ENCODE measurements at places on chromosomes 16 and 17. TPM values are rescaled to one million over a fixed set of nuclear protein-coding genes. Genes with fewer than 3 reads are reported as not detected.

HBQ1 gene
- total RNA-seq, result not detected

UBALD1 gene
- total RNA-seq, result 18.6 TPM

- no peak overlapping the region for H3K4me3 ChIP-seq
- no peak overlapping the region for H3K27ac ChIP-seq
- DNase-seq, result no peak
- H3K4me1 ChIP-seq, result no peaks in the 10 kb centered on the region
These were observed 21.1 kb downstream of the KRT23 start for GRCh38 chr17:40916366-40916765.

GRCh38 chr16:17463335-17463734, 7.4 kb downstream of the XYLT1 start:
- no peak for DNase-seq
- H3K27ac ChIP-seq, result no peak overlapping the region
- H3K4me1 ChIP-seq, result no peaks in the 10 kb centered on the region
- H3K4me3 ChIP-seq, result no peak overlapping the region
- H3K36me3 ChIP-seq, result no peaks in the 10 kb centered on the region

GRCh38 chr17:68238871-68239253, 9.0 kb upstream of the AMZ2 start:
- no peaks in the 10 kb centered on the region for H3K27me3 ChIP-seq
- no peaks in the 10 kb centered on the region for H3K4me1 ChIP-seq
- DNase-seq, result no peak
- no peak overlapping the region for H3K4me3 ChIP-seq

PRM3 gene
- not detected for total RNA-seq

DNA sequence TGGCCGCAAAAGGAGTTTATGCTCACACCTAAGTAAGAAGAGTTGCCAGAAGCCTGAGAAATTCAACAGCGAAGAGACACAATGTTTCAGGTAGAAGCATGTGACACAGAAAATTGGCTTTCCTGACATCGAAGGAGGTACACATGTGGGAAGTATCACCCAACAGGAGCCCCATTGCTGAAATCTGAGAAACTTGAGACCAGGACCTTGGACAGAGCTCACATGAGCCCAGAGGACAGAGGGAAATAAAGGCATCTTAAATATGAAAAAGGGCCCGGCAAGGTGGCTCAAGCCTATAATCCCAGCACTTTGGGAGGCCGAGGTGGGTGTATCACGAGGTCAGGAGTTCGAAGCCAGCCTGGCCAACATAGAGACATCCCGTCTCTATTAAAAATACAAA, 304.1 kb upstream of the C16orf82 start:
- H3K4me3 ChIP-seq, result no peak overlapping the region
- no peaks in the 10 kb centered on the region for H3K4me1 ChIP-seq
- no peak overlapping the region for H3K27ac ChIP-seq
- no peak for DNase-seq

- no peaks in the 10 kb centered on the region for H3K36me3 ChIP-seq
- H3K4me3 ChIP-seq, result no peak overlapping the region
- H3K27ac ChIP-seq, result no peak overlapping the region
- H3K27me3 ChIP-seq, result no peaks in the 10 kb centered on the region
- peaks cover 7% of the 10 kb centered on the region for H3K4me1 ChIP-seq
- peak; percentile 26 for DNase-seq
These were observed 43.3 kb downstream of the HAPSTR1 start for GRCh38 chr16:9134739-9135138.

DNA sequence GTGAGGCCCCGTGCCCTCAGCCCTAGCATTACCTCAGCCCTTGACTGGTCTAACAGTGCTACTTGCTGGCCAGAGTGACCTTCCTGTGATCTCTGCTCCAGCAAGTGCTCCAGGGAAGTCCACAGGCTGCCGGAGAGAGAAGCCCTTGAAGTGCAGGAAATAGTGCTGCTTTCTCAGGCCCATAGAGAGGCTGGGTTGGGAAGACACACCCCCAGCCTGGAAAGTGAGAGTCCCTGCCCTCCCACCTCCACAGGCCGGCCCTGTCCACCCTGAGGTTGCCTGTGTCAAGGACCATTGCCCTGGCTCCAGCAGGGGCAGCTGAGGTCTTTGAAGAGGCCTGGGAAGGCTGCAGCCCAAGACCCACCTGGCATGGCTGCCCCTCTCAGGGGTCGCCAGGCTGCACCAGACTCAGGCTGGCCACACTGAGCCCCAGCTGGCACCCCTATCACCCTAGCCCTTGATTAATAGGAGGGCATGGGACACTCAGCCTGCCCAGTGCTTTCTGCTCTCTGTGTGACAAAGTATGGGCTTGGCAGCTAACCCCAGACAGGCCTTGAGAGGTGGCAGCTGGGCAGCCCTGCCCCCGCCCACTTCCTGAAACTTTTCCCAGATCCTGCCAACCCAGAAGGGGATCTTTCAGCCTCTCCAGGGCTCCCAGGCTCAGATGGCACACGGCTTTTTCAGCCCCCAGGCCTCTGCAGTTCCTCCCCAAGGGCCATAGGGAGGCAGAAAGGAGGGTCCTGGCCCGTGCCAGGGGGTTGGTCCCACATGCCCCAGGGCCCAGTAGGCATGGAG, 21.7 kb downstream of the ATP6V0D1 start:
- H3K4me3 ChIP-seq, result no peak overlapping the region
- H3K27ac ChIP-seq, result peak overlapping the region; percentile 69
- DNase-seq, result no peak
- H3K27me3 ChIP-seq, result no peaks in the 10 kb centered on the region

DNA sequence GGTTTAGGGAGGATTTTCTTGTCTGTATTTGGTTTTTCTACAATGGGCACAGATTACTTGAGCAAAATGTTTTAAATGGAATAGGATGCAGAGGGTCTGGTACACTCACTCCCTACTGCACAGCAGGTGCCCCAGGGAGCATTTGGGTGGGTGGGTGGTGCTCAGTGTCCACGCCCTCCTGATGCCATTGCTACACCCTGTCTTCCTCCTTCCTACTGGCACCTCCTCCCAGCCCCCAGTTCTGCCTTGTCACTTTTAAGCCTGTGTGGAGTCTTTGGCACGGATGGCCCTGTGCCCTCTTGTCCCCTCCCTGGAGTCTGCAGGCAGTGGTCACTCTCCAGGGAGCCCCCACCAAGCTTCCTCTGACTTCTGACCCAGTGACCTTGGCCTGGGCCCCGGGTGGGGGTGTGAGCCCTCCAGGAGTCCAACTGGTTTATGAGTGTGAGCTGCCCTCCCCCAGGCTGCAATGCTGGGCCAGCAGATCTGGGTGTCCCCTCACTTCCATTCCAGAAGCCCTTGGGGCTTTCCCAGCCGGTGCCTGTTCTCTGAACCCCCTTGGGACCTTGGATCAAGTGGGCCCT, 15.5 kb downstream of the LLGL2 start:
- no peaks in the 10 kb centered on the region for H3K4me1 ChIP-seq
- H3K4me3 ChIP-seq, result no peak overlapping the region
- H3K36me3 ChIP-seq, result no peaks in the 10 kb centered on the region
- no peak for DNase-seq
- H3K27ac ChIP-seq, result no peak overlapping the region

- H3K36me3 ChIP-seq, result no peaks in the 10 kb centered on the region
- H3K4me1 ChIP-seq, result peaks cover 11% of the 10 kb centered on the region
These were observed 7.6 kb downstream of the CCDC57 start for GRCh38 chr17:82204831-82205719.

GRCh38 chr16:86755571-86756006, 177.2 kb downstream of the FOXL1 start:
- H3K27me3 ChIP-seq, result no peaks in the 10 kb centered on the region
- no peaks in the 10 kb centered on the region for H3K4me1 ChIP-seq
- peak; percentile 81 for DNase-seq
- peak overlapping the region; percentile 42 for H3K27ac ChIP-seq
- H3K4me3 ChIP-seq, result no peak overlapping the region
- no peaks in the 10 kb centered on the region for H3K36me3 ChIP-seq

ANKFN1 gene
- total RNA-seq, result not detected

CCL16 gene
- not detected for total RNA-seq

TM4SF5 gene
- total RNA-seq, result not detected

GRCh38 chr17:29495011-29495410, 71.8 kb downstream of the ABHD15 start:
- no peaks in the 10 kb centered on the region for H3K4me1 ChIP-seq
- H3K36me3 ChIP-seq, result no peaks in the 10 kb centered on the region
- no peak overlapping the region for H3K4me3 ChIP-seq
- H3K27ac ChIP-seq, result no peak overlapping the region

GRCh38 chr17:14340857-14341754, 40.2 kb downstream of the HS3ST3B1 start:
- H3K36me3 ChIP-seq, result no peaks in the 10 kb centered on the region
- H3K4me3 ChIP-seq, result no peak overlapping the region
- H3K27ac ChIP-seq, result no peak overlapping the region
- H3K27me3 ChIP-seq, result no peaks in the 10 kb centered on the region

- no peaks in the 10 kb centered on the region for H3K27me3 ChIP-seq
- no peak overlapping the region for H3K4me3 ChIP-seq
- no peak overlapping the region for H3K27ac ChIP-seq
These were observed 400.2 kb downstream of the SEC14L1 start for GRCh38 chr17:77540975-77541374.

DNA sequence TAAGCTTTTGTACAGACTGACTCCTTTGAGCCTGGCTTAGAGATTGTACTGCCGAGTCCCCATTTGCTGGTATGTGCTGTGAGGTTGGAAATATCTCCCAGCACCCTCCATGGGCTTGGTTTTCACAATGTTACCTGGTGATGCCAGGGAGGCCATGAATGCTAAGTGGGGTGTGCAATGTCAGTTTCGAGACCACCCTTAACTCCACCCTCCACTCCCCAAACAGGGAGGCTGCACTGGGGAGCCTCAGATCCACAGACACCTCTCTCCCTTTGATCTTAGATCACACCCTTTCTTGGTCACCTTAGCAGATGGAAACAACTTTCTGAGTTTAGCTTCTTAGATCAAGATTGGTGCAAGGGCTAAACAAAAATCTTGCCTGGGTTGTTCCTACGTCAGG, 28.6 kb upstream of the PIK3R6 start:
- no peak overlapping the region for H3K4me3 ChIP-seq
- no peak overlapping the region for H3K27ac ChIP-seq
- no peaks in the 10 kb centered on the region for H3K27me3 ChIP-seq
- no peak for DNase-seq
- H3K36me3 ChIP-seq, result no peaks in the 10 kb centered on the region
- H3K4me1 ChIP-seq, result peaks cover 4% of the 10 kb centered on the region

DNA sequence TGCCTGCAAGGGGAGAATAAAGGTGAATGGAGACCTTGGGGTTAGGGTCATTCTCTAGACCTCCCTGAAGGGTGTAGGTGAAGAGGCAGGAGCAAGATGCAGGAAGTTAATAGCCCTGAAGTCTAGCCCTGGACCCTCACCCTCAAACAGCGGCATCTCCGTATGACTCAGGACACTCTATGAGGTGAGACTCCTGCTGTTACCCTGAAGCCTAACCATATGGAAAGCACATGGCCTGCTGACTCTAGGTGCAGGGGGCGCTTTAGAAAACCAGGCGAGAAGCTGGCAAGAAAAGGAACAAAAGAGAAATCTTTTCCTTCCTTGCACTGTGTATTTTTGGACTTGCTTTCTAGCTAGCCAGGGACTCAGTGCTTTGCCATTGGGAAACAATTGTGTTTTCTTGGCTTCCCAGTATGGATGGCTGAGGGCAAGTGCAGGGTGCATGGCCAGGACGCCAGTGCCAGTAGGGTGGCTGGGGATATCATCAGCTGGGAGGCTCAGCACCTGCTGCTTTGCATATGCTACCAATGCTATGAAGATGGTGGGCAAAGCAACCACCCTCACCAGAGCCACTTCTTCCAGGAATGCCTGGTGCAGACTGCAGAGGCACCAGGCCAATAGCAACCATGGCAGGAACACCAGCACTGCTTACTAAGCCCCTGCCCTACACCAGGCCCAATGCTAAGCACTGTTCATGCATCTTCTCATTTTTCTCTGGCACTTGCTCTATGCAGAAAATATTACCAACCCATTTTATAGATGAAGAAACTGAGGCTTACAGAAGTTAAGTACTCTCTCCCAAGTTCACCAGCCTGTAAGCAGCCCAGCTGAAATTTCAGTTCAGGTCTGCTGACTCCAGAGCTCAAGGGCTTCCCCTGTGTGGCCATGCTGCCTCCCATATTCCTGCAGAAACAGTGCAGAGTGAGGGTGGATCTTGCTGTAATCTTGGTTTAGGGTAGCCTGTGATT, 425.1 kb downstream of the SLC39A11 start:
- no peak overlapping the region for H3K27ac ChIP-seq
- no peaks in the 10 kb centered on the region for H3K27me3 ChIP-seq
- DNase-seq, result no peak
- no peaks in the 10 kb centered on the region for H3K4me1 ChIP-seq
- no peak overlapping the region for H3K4me3 ChIP-seq
- no peaks in the 10 kb centered on the region for H3K36me3 ChIP-seq

DNA sequence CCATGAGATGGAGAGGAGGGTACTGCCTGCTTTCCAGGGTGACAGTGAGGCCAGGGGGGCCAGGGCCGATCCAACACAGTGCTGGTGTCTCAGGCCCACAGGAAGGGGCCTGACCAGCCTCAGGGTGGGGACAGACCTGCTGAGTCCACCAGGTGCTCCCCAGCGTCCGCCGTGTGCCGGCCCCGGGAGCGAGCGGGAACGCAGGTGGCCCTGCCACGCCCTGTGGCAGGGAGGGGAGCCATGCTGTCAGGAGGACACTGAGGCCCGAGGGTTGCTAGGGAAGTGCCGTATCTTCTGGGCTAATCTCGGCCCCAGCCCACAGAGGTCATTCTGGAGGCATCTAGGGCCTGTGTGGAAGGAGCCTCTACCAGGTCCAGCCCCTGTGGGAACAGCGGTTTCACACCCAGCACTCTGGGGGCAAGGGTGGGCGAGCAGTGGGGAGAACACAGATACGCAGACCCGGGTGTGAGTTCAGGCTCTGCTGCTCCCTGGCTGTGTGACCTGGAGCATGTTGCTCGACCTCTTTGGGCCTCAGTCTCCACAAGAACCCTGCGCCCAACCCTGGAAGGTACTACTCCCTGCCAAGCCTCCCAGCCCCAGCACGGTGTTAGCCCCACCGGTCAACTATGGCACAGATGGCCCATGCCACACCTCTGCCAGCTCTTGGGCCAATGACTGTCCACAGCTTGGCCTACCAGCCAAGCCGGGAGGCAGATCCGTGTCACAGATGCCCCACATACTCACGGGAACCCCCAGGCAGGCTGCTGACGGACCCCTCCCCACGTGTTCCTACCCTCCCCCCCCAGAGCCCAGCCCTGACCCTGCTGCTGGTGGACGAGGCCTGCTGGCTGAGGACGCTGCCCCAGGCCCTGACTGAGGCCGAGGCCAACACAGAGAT, 43.9 kb upstream of the ZC3H18 start:
- H3K36me3 ChIP-seq, result no peaks in the 10 kb centered on the region
- H3K27ac ChIP-seq, result no peak overlapping the region
- H3K4me3 ChIP-seq, result no peak overlapping the region

ST6GALNAC1 gene
- 1.8 TPM for total RNA-seq

KRTAP3-1 gene
- not detected for total RNA-seq

TAOK2 gene
- total RNA-seq, result 33.4 TPM

GRCh38 chr17:17402558-17402957, 74.2 kb upstream of the MED9 start:
- no peak overlapping the region for H3K4me3 ChIP-seq
- no peaks in the 10 kb centered on the region for H3K36me3 ChIP-seq
- no peak overlapping the region for H3K27ac ChIP-seq
- DNase-seq, result no peak

GRCh38 chr17:6706996-6707395, 6.2 kb downstream of the SLC13A5 start:
- H3K4me3 ChIP-seq, result no peak overlapping the region
- H3K27ac ChIP-seq, result no peak overlapping the region
- H3K36me3 ChIP-seq, result no peaks in the 10 kb centered on the region
- peaks cover 14% of the 10 kb centered on the region for H3K27me3 ChIP-seq
- no peak for DNase-seq
